AG20443 (cell line): ENCODE measurements at places on chromosomes 3 and 15.

GRCh38 chr3:186960347-186960746 is 30.0 kb downstream of the ST6GAL1 start:
- DNase-seq, result no peak

DNA sequence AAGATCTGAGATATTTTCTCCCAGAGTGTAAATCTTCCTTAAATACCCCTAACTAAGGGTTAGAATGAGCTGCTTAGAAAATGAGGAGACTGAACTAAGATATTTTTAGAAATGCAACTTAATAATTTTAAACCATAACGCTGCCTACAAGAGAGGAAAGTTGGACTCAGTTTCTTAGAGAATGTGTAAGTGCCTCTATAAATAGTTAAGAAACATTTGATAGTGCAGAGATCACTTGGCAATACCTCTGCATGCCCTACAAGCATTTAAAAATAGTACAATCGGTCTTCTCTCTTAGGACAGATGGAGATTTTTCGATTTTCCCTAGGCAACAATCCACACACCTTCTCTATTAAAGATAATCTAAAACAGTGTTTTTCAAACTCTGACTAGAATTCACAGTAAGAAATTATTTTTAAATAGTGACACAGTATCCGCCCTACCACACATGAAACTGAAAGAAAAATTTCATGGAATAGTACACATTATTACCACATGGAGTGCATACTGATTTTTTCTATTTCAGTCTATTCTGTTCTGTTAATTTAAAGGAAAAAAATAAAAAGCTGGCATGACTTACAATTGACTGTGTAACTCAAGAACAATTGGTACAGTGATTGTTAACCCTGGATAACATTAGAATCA is 83.2 kb downstream of the GADL1 start:
- no peak for DNase-seq

DNA sequence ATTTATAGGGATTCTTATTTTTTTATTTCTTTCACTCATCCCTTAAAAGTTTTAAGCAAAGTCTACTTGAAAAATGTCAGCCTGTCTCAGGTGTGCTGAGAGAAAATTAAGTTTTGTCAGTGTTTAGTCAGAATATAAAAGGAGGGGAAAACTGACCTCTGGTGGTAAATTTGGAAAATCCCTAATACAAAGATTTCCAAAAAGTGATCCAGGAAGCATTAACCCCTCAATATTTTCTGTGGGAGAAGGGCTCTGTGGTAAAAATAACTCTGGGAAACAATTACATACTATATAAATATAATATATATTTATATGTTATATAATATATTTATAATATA is 41.0 kb upstream of the FRMD4B start:
- DNase-seq, result no peak

GRCh38 chr3:25631989-25632388 is 32.7 kb downstream of the TOP2B start:
- no peak for DNase-seq
